ENCODE measurements at places on chromosomes 5 and 9. TPM values are rescaled to one million over a fixed set of nuclear protein-coding genes. Genes with fewer than 3 reads are reported as not detected.

DNA sequence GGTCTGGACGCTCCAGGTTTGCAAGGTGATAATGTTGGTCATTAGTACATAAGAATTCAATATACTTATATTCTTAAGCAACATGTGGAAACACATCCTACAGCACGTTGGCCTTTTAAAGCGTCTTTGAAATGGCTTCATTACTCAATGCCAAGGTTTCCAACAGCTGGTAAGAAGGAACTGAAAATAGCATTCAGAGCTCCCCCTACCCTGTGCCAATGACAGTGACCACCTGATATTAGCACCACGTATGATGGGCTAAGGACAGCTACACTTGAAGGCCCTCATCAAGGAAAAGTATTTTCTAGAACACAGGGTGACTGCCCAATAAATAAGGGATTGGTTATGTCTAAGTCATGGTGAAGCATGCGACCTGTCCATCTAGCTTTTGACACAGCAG is 9.9 kb downstream of the ZNF622 start:
- DNase-seq: no peak

Gene NSMF
- 40.0 TPM for total RNA-seq

Gene ADAMTS2
- 0.43 TPM for total RNA-seq

DNA sequence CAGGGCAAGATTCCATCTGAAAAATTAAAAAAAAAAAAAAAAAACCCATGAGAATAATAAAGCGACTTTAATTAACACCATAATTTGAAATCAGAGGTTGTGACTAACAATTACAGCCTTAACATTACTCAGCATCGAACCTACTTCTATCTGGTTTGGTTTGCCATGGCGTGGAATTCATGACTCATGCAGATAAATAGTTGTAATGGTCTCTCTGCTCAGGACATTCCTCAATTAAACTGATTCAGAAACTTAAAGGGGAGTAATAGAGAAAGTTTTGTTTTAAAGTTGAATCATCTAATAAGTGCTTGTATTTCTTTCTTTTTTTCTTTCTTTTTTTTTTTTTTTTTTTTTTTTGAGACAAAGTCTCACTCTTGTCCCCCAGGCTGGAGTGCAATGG is 135.5 kb downstream of the SPATA31D1 start:
- peak; percentile 70 for DNase-seq

DNA sequence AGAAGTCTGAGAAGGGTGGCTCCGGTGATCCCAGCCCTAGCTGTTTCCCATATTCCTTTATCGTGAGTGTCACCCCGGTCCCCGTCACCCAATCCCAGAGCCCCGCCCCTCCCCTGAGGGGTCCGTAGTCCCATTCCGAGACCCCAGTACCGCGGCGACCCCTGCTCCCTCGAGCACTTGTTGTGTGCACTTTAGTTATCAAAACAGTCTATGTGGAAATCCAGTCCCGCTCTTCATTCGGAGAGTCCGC is 223 bp downstream of the LRSAM1 start:
- DNase-seq: no peak

GRCh38 chr9:95104980-95105379 is 212.5 kb downstream of the FANCC start:
- no peak for DNase-seq

DNA sequence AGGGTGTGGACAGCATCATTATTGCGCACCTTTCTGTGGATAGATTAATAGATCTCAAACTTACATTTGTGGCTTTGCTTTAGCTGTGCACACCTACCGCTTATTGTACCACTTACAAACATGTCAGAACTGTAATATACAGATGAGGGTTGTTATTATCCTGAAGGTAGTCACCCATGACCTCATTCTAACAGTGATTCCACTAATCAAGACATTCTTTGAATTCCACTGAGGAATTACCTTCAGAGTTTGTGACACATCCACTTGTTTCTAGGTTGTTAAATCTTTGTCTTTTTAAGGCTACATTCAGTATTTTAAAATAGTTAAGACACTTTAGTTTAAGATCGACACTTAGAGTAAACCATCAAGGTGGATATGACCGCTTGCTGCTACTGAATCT is 7.8 kb downstream of the KCNV2 start:
- no peak for DNase-seq

GRCh38 chr9:121179930-121180681 is 21.6 kb downstream of the RAB14 start:
- DNase-seq: no peak

DNA sequence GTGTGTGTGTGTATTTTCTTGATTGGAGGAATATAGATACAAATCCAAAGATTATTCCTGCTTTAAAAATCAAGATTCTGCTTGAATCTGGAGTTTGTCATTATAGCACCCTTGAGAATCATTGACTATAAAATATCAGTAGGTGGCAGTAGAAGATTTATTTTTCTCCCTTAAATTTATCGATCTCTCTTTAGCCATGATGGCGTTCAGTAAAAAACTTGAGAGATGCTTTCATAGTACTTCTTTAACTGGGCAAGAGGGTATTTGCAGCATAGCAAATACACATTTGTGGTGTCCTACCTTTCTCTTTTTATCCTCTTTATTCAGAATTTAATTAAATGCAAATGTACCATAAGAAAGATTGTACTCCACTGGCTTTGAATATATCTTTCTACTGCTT is 307.7 kb downstream of the ADGRV1 start:
- peak; percentile 48 for DNase-seq

- DNase-seq: no peak
These were observed 56.7 kb upstream of the CXCL14 start for GRCh38 chr5:135635451-135635850.

DNA sequence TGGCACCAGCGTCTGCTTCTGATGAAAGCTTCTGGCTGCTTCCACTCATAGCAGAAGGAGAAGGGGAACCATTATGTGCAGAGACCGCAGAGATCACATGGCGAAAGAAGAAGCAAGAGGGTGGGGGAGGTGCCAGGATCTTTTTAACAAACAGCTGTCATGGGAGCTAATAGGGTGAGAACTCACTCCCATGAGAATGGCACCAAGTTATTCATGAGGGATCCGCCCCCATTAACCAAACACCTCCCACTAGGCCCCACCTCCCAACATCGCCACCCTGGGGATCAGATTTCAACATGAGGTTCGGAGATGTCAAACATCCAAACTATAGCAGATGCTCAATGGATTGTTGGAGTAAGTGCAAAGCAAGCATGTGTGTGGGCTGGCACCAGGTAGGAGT is 125.8 kb upstream of the SLIT3 start:
- DNase-seq: no peak

Gene CHSY3
- total RNA-seq: 11.8 TPM

Gene PCDHGA10
- total RNA-seq: 0.90 TPM

- DNase-seq: no peak
These were observed 1.1 kb upstream of the FOXB2 start for GRCh38 chr9:77018058-77018968.

- DNase-seq: peak; percentile 93
These were observed 9.5 kb upstream of the NFIL3 start for GRCh38 chr9:91433180-91433579.

- peak; percentile 60 for DNase-seq
These were observed 437.1 kb upstream of the TLE4 start for GRCh38 chr9:79134654-79135053.

Gene CAVIN4
- total RNA-seq: 0.45 TPM

Gene ADAM19
- total RNA-seq: 33.5 TPM

GRCh38 chr9:98606730-98607129 is 102.0 kb downstream of the GABBR2 start:
- no peak for DNase-seq

Gene PCDHGB7
- 0.47 TPM for total RNA-seq

Gene CCNI2
- not detected for total RNA-seq

Gene NTRK2
- not detected for total RNA-seq

Gene COL27A1
- 19.1 TPM for total RNA-seq

Gene PCDHGA2
- 0.27 TPM for total RNA-seq

Measured in HT1080 (cell line).